Choroid plexus epithelial cell (primary cell): ENCODE measurements at places on chromosomes 12 and 14.

DNA sequence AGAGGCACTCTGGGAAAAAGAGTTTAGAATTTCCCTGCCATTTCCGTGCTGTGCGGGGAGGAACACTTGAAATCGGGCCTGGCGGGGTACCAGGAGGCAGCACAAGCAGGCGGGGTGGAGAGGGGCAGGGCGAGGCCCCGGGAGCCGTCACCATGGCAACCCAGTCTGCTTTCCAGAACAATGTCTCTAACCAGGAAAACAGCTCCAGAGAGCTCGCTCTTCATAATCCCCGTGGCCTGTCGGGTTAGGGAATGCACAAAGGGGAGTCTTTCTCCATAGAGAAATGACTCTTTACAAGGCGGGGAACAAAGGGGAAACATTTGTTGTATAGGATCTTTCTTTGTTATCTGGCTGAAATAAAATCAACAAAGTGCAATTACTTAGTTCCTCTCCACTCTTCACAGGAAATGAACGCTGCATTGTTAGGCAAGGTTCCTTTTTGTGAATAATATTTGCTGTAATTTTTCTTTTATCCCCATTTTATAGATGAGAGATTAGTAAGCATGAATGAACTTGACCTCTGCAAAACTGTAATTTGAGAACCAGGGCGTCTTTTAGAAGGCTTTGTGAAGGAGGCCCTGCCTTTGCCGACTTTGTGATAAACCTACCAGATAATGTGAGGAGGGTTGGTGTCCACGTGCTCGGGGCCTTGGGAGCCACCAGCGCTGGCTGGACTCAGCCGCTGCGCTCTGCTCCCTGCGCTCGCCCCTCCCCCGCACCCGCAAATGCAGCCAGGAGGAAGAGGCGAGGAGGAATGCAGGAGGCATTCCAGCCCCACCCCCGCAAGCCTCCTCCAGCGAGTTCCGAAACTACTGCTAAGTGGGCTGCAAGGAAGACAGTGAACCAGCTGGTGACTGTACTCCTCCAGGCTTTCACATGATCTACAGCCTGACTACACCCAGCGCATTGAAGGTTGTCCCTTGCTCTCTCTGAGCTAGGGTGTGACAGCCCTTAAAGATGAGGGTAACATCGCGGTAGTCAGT, 105.2 kb upstream of the ATF7IP start:
- DNase-seq: peak; percentile 95

DNA sequence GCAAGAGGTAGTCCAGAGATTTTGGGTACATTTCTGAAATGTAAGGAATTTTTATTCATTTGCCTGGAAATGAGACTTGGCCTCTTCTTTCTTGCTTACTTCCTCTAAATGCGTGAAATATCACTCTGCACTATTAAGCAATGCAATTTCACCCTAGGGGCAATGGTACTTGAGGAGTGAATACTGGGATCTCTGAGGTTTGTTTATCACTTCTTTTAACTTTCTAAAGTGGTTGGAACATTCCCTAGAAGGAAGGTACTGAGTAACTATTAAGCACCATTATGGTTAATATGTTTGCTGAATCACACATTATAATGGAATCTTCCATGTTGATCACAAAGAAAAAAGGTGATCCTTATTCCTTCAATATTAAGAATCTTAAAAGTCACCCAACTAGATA, 120.9 kb upstream of the CAND1 start:
- no peak for DNase-seq

DNA sequence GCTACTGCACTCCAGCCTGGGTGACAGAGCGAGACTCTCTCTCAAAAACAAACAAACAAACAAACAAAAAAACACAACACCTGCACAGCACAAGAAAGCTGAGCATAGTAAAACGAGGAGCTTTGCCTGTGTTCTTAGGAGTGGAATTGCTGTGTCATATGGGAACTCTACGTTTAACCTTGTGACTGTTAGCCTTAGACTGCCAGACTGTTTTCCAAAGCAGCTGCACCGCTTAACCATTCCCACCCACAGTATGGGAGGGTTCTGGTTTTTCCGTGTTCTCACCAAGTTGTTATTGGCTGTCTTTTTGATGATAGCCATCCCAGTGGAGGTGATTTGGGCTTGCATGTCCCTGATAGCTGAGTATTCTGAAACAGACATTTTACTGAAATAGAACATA, 9.2 kb downstream of the WNT5B start:
- no peak for DNase-seq

DNA sequence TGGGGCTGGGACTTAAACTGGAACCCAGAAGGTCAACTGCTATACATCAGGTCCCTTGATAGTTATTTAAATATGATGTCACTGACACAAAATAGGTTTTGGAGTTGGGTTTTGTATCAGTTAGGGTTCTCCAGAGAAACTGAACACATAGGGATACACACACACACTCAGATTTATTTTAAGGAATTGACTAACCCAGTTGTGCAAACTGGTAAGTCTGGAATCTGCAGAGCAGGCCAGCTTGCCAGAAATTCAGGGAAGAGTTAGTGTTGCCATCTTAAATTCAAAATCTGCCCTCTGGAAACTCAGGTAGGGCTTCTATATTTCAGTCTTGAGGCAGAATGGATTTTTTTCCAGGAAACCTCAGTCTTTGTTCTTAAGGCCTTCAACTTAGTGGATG, 36.9 kb downstream of the MAPK1IP1L start:
- no peak for DNase-seq

DNA sequence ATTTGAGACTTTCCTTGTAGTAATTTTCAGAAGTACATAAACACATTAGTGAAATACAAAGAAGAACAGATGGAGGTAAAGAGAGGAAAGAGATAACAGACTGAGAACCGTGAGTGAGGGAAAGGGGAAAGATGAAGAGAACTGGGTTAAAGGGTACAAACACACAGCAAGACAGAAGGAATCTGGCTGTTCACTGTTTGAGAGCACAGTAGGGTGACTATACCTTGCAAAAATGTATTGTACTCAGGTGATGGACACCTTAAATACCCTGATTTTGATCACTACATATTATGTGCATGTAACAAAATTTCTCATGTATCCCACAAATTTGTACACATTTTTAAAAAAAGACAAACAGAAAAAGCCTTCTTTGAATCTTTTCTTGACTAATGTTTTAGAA, 2.7 kb upstream of the TRHDE start:
- no peak for DNase-seq

- no peak for DNase-seq
These were observed 68.0 kb upstream of the AMIGO2 start for GRCh38 chr12:47147739-47148138.
